Urothelium cell line (cell line): ENCODE measurements at places on chromosomes 2 and 18.

DNA sequence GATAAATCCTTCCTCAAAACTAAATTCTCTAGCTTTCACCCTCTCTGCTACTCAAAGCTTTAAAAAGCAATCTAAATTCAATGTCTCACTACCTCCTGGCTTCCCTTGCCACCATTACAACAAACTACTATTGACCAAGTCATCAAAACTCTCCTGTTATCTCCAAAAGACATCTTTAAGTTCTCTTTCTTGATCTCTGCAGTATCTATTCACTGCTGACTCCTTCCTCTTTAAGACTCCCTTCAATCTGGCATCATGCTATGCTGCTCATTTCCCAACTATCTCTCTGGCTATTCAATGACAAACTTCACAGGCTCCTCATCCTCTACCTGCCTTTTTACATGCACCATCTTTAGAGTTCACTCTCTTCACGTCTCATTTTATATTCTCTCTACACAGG lies 5.9 kb downstream of the PPP3R1 start:
- no peak for DNase-seq

- no peak for DNase-seq
Observed at GRCh38 chr2:236577481-236578410, 8.1 kb downstream of the ACKR3 start.

DNA sequence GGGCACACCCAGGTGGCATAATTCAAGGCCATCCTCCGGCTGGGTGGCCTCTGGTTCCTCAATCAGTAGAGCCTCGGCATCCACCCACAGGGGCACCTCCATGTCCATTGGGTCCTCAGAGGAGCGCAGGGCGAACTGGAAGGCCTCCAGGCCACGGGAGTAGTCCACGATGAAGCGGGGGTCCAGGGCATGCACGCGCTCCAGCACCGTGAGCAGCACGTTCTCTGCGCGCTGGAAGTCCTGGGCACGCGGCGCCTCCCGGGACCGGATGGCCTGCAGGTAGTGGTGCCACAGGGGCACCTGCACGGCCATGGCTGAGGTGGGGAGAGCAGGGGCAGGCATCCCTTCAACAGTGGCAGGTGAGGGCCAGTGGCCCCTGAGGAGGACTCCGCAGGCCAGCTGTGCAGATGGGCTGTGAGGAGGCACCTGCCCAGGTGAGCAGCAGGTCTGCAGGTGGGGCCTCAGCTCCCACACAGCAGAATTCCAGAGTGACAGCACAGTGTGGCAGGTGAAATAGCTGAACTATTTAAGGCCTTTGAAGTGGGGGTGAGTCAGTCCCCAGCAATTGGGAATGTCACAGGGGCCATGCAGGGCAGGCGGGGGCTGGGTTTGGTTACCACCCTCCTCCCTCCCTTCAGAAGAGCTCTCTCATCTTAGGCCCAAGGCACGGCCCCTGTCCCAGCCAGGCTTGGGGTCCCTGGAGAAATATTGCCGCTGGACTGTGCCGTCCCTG lies at the start of gene MAB21L4:
MAB21L4 (minus strand) TSS at position 501 of the 733 bp plus-strand sequence; CDS start at position 342, 159 bp downstream.
- DNase-seq, result peak; percentile 80

- DNase-seq, result no peak
Observed at GRCh38 chr2:226211439-226211838, 588.2 kb downstream of the IRS1 start.

DNA sequence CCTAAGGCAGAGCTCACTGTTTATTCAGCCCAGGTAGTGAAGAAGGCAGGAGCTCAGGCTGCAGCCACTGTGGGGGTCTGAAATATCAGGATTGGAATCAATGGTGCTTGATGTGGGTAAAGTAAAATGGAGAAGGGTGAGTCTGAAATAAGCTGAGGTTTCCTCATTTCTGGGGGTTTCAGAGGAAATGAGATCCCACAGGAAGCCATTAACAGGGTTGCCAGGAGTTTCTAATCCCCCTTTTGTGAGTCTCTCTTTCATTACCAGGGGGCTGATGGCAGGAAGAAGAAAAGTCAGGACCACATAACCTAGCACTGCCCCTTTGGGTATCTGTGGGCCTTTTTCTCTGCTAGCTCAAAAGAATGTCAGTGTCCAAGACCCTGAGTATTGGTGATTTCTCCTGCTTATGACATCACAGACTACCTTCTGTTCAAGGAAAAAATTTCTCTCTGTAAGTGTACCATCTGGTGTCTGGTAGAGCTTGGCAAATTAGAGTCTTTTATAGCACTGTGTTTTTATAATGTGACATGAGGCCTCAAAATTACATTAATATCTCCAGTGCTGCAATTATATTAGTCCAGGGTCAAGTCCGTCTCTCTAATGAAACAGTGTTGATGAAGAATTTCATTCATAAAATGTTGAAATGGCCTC lies 56.0 kb downstream of the LBH start:
- DNase-seq, result no peak

DNA sequence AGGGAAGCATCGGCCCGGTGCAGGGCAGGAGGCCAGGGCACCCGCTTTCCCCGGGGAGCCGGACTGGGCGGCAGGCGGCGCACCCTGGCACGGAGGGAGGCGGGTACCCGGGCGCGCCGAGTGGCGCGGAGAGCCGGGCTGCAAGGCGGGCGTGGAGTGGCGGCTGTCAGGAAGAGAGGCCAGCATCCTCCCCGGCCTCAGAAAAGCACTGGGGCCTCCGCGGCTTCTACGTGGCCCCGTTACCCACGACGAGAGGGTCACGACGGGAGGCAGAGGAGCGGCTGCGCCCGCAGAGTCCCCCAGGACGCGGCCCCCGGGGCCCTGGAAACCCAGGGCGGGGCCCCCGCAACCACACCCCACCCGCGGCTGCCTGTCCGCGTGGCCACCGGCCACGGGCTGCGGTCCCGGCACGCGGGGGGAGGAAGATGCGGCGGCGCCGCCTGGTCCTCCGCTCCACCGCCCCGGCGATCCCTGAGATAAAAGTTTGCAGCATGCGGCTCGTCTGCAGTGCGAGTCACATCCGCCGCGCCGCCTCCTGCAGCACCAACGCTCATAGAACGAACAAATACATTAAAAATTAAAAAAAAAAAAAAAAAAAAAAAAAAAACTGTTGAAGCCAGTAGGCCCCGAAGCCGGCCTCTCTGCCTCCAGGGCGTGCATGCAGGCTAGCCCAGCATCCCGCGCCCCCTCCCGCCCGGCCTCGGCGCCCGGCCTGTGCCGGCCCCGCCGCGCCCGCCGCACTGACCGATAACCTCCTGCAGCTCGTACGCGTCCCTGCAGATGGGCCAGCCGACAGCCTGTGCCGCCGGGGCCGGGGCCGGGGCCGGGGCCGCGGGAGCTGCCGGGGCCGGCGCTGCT lies 683 bp downstream of the STK39 start:
- DNase-seq, result peak; percentile 67

DNA sequence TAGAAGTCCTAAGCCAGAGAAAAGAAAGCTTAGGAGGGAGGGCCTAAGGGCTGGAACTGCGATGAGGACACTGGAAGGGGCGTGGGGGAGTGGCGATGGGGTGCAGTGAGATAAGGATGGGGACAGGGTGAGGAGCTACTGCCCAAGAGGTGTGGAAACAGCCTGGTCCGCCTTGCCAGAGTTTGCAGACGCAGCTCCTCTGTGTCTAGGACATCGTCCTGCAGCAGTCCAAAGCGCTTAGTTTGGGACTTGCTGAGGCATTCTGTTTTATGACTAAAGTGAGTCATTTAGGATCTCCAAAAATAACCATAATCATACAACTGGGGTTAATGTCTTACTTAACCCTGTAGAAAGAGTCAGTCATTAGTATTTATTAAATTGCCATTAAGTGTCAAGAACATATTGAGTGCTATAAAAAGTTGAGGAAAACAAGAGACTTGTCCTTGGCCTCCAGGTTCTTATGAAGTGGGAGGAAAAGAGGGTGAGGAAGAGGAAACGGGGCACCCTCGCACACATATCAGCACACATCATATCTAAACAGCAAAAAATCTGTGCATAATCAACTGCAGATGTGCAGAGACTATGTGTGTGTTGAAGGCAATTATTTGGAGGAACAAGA lies 74.8 kb downstream of the CDK15 start:
- no peak for DNase-seq

- no peak for DNase-seq
Observed at GRCh38 chr2:196703695-196704094, 64.2 kb downstream of the CCDC150 start.

DNA sequence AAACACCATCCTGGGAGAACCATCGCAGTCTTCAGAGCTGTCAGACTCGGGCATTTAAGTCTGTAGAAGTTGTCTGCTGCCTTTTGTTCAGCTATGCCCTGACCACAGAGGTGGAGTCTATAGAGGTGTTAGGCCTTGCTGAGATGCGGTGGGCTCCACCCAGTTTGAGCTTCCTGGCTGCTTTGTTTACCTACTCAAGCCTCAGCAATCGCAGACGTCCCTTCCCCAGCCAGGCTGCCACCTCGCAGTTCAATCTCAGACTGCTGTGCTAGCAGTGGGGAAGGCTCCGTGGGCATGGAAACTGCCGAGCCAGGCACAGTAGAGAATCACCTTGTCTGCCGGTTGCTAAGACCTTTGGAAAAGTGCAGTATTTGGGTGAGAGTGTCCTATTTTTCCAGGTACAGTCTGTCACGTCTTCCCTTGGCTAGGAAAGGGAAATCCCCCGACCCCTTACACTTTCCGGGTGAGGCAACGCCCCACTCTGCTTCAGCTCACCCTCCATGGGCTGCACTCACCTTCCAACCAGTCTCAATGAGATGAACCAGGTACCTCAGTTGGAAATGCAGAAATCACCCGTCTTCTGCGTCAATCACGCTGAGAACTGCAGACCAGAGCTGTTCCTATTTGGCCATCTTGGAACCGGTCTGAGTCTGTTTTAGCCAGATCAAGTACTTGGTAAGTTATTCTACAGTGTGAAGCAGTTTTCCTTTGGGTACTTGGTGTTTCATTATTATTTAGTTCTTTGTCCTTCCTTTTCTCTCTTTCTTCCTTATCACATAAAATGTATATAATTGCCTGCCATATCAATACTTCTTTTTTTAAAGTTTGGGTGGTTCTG lies 71.5 kb downstream of the CDC42EP3 start:
- no peak for DNase-seq

DNA sequence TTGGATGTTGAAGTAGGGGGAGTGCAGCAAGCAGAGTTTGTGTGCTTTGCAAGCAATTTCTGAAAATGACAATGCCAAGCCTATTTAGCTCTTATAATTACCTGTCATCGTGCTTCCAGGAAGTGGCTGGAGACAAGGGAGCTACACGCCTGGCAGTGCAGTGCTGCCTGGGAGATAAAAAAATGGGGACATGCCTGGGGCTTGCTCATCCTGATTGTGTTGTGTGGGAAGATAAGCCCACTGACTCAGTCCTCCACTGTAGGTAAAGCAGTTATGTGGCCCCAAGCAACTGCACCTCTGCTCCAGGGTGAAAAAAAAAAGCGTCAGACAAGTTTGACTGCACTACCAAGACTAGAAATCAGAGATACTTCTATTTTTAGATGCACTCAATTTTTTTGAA lies 396.9 kb upstream of the NXPH2 start:
- DNase-seq, result peak; percentile 4

DNA sequence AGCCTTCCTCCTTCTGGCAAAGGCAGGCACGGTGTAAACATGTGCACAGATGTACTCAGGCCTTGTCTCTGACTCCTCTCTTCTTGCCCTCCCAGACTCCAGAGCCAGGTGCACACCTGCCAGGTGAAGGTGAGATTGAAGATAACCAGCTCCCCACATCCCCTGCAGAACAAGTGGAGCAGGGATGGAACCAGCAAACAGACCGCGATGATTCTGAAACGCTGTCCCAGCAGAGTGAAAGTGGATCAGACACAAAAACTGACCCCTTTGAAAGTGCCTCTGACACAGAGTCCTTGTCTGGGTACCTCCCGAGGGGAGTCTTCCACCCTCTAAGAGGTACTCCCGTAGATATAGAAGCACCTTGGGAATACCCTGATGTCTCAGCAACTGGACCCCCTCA lies 77.2 kb downstream of the ARHGEF4 start:
- no peak for DNase-seq

- DNase-seq, result no peak
Observed at GRCh38 chr18:33355756-33356155, 84.8 kb downstream of the CCDC178 start.

DNA sequence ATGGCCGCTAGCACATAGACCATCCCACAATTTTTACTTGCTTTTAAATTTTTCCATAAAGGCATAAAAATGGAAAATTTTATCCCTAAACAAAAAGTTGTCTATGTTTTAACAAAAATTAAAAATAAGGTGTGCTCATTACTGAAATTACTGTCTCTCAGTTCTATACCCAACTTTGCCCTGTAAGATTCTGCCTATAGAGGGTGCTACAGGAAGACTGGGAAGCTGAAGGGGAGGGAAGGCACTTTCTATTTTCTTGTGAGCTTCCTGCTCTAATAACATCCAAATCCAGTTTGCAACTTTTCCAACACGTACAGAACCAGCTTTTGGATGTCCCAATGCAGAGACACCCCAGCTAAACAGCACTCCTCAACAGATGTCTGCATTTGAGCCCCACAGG lies 666.9 kb downstream of the PLCL1 start:
- DNase-seq, result no peak

DNA sequence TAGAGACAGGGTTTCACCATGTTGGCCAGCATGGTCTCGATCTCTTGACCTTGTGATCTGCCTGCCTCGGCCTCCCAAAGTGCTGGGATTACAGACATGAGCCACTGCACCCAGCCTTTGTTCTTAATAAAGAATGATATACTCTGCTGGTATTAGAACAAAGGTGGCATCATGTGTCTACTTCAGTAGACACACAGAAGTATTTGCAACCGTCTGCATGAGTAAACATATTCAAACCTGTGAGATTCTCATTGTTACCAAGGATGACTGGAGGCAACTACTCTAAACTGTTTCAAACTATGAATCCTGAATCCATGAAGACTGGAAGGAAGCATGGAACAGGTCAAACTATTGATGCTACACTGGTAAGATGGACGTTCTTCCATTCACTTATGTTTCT lies 32.1 kb downstream of the MBD2 start:
- DNase-seq, result no peak

DNA sequence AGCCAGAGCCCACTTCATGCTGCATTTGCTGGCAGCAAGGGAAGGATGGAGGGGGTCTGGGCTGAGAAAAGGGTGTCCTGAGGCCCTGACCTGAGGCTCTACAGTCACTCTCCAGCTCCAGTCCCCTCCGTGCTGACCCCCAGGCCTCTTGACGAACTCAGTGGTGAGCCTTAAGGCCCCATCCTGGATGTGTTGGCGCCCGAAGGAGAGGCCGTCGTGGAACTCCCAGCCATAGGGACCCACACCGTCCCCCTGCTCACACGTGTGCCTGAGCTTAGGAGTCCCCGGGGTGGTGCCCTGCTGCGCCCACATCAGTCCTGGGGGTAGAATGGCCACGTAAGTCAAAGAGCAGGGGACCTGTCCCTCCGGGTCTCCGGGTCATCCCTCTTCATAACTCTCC lies 776 bp downstream of the MOGS start:
- DNase-seq, result no peak

- DNase-seq, result peak; percentile 5
Observed at GRCh38 chr18:57208047-57208446, 61.2 kb downstream of the BOD1L2 start.

DNA sequence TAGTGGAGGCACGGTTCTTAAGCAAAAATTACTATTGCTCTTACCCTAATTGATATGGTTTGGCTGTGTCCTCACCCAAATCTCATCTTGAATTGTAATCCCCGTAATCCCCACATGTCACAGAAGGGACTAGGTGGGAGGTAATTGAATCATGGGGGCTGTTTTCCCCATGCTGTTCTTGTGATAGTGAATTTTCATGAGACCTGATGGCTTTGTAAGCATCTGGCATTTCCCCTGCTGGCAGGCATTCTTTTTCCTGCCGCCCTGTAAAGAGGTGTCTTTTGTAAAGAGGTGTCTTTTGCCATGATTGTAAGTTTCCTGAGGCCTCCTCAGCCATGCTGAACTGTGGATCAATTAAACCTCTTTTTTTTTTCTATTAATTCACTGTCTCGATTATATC lies 1691.8 kb upstream of the SLC39A10 start:
- no peak for DNase-seq
